ENCODE measurements at places on chromosomes 7 and 10. TPM values are rescaled to one million over a fixed set of nuclear protein-coding genes. Genes with fewer than 3 reads are reported as not detected.
A peak's percentile ranks its signal among the peaks of the same experiment; 100 is the strongest.

DNA sequence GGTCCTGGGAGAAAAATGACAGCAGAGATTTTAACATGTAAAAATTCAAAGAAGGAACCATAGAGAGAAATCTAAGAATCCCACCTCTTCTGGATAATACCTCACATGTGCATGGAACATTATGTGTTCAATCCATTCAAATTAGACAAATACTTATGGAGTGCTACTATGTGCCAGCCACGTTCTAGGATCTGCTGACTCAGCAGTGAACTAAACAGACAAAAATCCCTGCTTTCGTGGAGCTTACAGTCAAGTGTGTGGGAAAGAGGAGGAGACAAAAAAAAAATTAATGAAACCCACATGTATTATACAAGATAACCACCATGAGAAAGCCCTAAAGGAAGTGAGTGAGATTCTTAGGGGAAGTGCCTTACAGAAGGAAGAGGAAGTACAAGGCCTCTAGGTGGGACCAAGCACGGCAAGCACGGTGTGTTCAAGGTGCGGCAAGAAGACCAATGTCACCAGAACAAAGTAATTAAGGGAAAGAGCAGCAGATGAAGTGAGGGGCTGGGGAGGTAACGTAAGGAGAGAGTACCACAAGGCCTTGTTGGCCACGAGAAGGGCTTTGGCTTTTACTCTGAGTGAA lies 71.0 kb downstream of the SLC25A13 start:
- DNase-seq, result no peak

DNA sequence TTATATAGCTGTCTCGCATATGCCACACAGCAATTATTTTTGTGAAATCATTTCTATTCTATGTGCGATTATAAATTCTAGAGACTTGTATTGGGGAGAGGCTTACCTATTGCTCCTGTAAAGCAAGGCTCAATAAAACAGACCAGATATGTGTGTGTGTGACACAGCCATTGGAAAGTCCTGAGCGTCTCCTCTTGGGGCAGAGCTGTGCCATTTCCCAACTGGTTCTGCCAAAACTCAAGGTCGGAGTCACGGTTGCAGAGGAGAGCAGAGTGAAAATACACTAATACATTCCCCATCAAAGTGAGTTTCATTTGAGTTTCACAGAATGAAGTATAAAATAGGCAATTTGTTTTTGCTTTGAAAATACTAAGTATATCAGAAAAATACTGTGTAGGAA lies 567.4 kb upstream of the FZD8 start:
- DNase-seq, result no peak

DNA sequence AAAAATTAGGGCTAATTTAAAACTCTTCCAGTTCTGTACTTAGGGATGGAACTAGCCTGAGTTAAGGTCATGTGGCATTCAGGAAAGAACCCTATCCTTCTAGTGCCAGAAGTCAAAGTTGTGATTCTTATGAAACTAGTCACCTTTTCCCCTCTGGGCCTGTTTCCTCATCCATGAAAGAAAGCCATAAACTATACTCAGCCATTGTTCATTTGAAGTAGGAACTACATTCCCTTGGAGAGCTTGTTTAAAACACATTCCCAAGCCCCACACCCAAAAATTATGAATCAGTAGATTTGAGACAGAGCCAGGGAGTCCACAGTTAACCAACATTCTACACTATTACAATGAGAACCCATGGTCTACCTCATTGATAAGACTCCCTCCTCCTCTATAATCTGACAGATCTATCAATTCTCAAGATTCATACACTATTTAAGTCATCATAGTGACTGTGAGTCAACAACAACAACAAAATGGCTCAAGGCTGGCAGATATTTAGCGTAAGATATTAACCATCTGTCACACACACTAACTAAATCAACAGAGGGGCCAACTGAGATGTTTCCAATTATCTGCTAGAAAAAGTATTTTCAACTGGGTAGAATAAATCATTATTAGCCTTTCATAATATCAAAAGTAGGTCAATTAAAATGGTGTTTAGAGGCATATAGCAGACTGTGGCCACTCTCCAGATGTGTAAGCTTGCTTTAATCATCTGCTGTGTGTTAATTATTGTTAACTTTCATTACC lies 102.3 kb downstream of the SLC25A13 start:
- DNase-seq, result no peak

- DNase-seq, result no peak
Measured at GRCh38 chr10:119309423-119309770, 102.0 kb downstream of the GRK5 start.

DNA sequence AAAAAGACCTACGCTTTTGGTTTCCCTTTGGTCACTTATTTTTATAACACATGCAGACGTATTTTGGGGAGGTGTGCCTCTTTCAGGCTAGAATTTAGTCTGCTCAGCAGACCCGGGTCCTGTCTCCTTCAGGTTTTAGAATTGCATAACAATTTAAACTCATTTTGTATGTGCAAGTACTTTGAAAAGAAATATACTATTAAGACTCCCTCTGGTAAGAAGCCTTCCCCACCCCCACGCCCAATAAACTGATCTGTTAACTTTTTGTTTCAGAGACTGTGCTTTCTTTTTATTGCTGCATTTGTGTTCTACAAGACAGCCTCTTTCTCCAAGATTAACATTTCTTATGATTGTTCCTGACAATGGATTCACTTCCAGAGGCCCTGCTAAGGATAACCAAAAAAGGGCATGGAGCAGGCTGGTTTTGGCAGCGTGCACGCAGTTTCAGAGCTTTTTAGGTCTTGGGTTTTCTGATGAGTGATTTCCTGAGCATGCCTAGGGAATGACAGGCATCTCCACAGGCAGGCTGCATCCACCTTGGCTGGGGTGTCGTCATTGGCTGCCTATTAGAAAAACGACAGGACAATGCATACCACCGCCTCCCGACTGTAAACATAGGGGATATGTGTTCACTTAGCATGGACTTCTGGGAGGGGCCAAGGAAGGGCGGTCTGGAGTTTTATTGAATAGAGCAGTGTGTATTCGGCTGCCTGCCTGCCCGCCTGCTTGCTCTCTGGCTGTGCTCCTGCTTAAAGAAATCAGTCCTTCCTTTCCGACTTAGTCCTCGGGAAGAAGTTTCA lies at the start of gene CALD1:
Gene CALD1 (plus strand): TSS at position 694 of the 800 bp plus-strand sequence. CDS start 88,100 bp downstream, outside the sequence.
- peak; percentile 77 for DNase-seq

Gene SPDYE2B
- not detected for total RNA-seq

- no peak for DNase-seq
Measured at GRCh38 chr10:27743877-27744801, 1.5 kb downstream of the MKX start.

GRCh38 chr7:39594988-39595620 lies 28.3 kb upstream of the RALA start:
- no peak for DNase-seq

DNA sequence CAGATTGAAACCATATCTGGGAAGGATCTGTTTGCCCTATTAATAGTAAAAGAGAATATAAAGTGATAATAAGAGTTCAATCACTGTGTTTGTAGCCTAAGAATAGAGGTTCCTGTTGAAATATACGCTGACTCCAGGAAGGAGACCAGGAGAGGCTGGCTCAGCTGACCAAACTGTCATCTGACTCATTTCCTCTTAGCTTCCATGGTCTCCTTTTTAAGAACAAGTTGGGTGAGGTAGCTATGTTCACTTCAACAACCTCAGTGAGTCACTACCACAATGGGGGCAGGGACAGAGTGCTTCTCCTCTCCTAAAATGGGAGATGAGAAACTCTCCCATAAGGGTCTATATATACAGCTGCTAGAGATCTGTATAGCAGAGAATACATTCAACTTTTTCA lies 543.3 kb downstream of the CALN1 start:
- no peak for DNase-seq

DNA sequence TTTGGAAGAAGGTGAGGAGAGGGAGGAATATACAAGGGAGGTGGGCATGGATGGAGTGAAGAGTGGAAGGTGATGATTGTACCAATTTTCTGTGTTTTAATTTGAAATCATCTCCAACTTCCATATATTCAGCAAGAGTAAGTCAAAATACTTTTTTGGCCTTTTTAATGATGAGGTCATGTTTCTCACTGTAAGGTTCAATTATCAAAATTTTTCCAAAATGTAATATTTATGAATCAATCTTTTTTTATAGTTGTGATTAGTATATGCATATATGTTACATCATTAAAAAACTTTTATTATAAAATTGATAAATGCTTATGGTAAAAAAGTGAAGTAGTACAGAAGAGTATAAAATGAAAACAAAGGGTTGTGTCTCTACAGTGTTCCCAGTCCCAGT lies 40.7 kb downstream of the PRKAR2B start:
- DNase-seq, result no peak

- no peak for DNase-seq
Measured at GRCh38 chr10:75253281-75254220, 17.8 kb upstream of the COMTD1 start.

Gene LIPJ
- 0.39 TPM for total RNA-seq

DNA sequence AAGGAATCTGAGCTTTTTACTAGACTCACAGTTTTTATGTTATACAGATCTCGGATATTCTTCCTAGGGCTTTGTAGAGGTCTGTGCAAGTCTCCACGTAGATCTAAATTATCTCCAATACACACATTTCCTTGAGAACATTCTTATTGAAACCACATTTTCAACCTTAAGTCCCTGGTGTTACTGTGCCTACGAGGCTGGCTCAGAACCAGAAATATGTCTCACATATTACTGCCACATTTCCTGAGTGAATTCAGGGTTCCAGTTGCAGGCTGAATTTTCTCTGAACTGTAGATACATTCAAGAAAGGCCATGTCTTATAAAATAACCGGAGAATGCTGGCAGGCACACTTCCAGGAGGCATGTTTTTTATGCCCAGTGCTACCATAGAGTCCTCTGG lies 46.5 kb downstream of the INHBA start:
- no peak for DNase-seq

DNA sequence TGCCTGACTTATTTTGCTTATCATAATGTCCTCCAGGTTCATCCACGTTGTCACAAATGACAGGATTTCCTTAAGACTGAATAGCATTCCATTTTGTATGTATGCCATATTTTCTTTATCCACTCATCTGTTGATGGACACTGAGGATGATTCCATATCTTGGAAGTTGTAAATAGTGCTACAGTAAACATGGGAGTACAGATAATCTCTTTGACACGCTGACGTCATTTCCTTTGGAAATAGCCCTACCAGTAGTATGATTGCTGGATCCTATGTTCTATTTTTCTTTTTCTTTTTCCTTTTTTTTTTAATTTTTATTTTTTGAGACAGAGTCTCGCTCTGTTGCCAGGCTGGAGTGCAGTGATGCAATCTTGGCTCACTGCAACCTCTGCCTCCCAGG lies 167.6 kb downstream of the CTTNBP2 start:
- no peak for DNase-seq

GRCh38 chr10:100008142-100008522 lies 1.6 kb downstream of the DNMBP start:
- no peak for DNase-seq

Gene ICA1
- total RNA-seq, result 74.6 TPM

DNA sequence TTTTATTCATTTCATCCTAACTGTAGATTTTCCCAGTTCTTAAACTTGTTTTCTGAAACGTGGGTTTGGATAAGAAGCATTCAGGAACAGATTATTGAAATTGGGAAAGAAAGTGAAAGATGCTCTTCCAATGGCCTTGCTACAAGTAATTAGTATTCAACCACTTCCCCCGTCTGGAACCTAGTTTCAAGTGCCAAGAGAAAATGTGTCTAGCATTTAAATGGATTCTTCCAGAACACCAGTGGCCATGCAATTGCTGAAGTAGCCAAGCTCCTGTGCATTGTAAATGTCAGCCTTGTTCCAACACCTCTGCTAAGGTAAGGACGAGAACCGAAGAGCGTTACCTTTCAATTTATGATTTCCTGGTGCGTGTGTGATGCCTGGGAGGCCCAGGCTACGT lies 68.2 kb downstream of the PFKFB3 start:
- no peak for DNase-seq

Gene PRTFDC1
- 8.5 TPM for total RNA-seq

DNA sequence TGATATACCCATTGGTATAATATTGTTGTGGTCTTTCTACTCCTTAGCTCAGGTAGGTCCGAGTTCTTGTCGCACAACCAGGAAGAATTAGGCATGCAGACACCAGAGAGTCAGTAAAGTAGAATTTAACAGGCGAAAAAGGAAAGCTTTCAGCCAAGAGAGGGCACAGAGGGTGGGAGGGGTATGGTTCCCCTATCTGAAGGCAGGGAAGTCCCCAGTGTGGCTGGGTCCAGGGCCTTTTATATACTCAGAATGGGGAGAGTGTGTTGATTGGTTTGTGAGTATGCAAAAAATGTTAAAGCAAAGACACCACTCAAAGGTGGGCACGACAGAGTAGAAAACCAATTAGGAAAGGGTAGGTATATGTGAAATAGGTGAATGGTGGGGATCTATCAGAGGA lies 53.9 kb downstream of the IMMP2L start:
- DNase-seq, result no peak

DNA sequence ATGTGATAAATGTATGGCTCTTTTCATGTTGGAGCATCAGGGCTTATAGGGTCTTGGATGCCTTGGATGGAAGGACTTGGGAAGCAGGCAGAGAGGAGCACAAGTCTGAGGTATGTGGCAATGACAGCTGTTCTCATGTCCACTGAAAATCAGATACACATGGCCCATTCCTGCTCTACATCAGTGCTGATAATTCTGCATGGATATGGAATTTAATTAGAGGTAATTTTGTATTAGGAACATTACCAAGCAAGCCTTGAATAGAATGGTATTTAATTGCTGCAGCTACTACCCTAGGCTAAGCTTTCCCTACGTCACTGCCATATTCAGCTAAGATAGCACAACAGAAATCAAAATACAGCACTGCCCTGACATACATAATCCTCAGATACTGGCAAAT lies 299.6 kb downstream of the LHFPL3 start:
- no peak for DNase-seq

Gene TMEM213
- not detected for total RNA-seq

- DNase-seq, result no peak
Measured at GRCh38 chr10:114256008-114256765, 17.1 kb downstream of the VWA2 start.

Gene COL1A2
- 231 TPM for total RNA-seq

Gene CROT
- 96.9 TPM for total RNA-seq

DNA sequence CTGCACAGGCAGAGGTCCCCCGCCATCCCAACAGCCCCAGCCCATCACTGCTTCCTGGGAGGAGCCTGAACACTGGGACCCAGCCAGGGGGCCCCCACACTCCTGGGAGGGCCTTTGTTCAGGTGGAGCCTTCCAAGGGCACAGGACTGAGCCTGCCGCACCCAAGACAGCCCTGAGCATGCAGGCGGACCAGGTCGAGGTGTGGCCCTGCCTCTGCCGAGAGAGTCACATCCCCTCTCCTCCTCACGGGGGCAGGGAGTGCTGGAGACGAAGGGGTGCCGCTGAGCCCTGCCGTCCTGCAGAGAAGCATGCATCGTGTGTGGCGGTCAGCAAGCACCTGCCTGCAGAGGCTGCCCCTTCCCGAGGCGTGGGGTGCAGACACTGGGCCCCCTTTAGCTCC lies 7.3 kb upstream of the MAFK start:
- no peak for DNase-seq

Gene IMPDH1
- 40.2 TPM for total RNA-seq

All from ureter (tissue), 1 donor.